A549 treated with CpdA at 1 μM for 4 hours (cell line): ENCODE measurements at places on chromosomes 12 and 14. TPM values are rescaled to one million over a fixed set of nuclear protein-coding genes. Genes with fewer than 3 reads are reported as not detected.

Gene TMCC3
- 0.99 to 1.3 TPM (median 1.1 TPM) in 5 replicates for total RNA-seq

Gene TMTC1
- 0.03 to 0.12 TPM (median 0.08 TPM) in 5 replicates for total RNA-seq

Gene SIVA1
- total RNA-seq, result 135 to 218 TPM (median 184 TPM) in 5 replicates

Gene C12orf54
- total RNA-seq, result not detected in 5 replicates

Gene WDHD1
- total RNA-seq, result 9.9 to 14.1 TPM (median 13.0 TPM) in 5 replicates

Gene NID2
- 16.2 to 25.5 TPM (median 18.1 TPM) in 5 replicates for total RNA-seq

Gene SLCO1C1
- total RNA-seq, result 0.09 to 0.10 TPM in 2 of 5 replicates, not detected in the others

Gene CPM
- 6.5 to 9.3 TPM (median 7.9 TPM) in 5 replicates for total RNA-seq

Gene PTPRO
- 0.06 to 0.14 TPM in 2 of 5 replicates, not detected in the others for total RNA-seq

Gene CCDC196
- not detected in 5 replicates for total RNA-seq

Gene POLE2
- total RNA-seq, result 11.5 to 15.9 TPM (median 13.9 TPM) in 5 replicates

Gene TAS2R43
- total RNA-seq, result not detected in 5 replicates

Gene COL2A1
- 0.02 to 0.15 TPM (median 0.08 TPM) in 3 of 5 replicates, not detected in the others for total RNA-seq

Gene PRR4
- 1.5 to 4.3 TPM (median 3.3 TPM) in 5 replicates for total RNA-seq

Gene BDKRB1
- 0.47 to 1.9 TPM (median 1.8 TPM) in 5 replicates for total RNA-seq

Gene SSTR1
- not detected in 5 replicates for total RNA-seq

Gene KRT84
- not detected in 5 replicates for total RNA-seq

Gene FOXG1
- 0.09 to 0.17 TPM (median 0.10 TPM) in 5 replicates for total RNA-seq

Gene GPR84
- total RNA-seq, result 0.03 to 0.09 TPM (median 0.09 TPM) in 3 of 5 replicates, not detected in the others

Gene RNU4-1
- total RNA-seq, result 18.3 TPM in 1 of 5 replicates, not detected in the others

Gene GRIP1
- 0.71 to 6.3 TPM (median 4.1 TPM) in 5 replicates for total RNA-seq

Gene IL23A
- total RNA-seq, result 0.29 to 1.2 TPM (median 0.56 TPM) in 5 replicates

Gene AVPR1A
- total RNA-seq, result 0.02 TPM in 1 of 5 replicates, not detected in the others

Gene SLC6A13
- 0.21 to 0.66 TPM (median 0.51 TPM) in 4 of 5 replicates, not detected in the other for total RNA-seq

Gene GPD1
- 0.10 to 0.32 TPM (median 0.20 TPM) in 4 of 5 replicates, not detected in the other for total RNA-seq

Gene AQP2
- not detected in 5 replicates for total RNA-seq

Gene FOXA1
- total RNA-seq, result 9.4 to 11.9 TPM (median 11.3 TPM) in 5 replicates

Gene NKX2-8
- 1.5 to 3.8 TPM (median 2.8 TPM) in 5 replicates for total RNA-seq

Gene ERP27
- not detected in 5 replicates for total RNA-seq

Gene KSR2
- total RNA-seq, result 0.66 to 0.83 TPM (median 0.68 TPM) in 5 replicates

Gene MYO1H
- not detected in 5 replicates for total RNA-seq

Gene TRPV4
- total RNA-seq, result 0.07 to 0.11 TPM (median 0.09 TPM) in 4 of 5 replicates, not detected in the other

Gene OR4E2
- total RNA-seq, result not detected in 5 replicates

Gene CAMKK2
- total RNA-seq, result 17.9 to 26.3 TPM (median 25.0 TPM) in 5 replicates

Gene CAPZA3
- not detected in 5 replicates for total RNA-seq

Gene TCTN2
- 11.4 to 15.1 TPM (median 12.8 TPM) in 5 replicates for total RNA-seq

Gene FGFR1OP2
- 28.0 to 35.8 TPM (median 28.8 TPM) in 5 replicates for total RNA-seq

Gene YBX3
- 248 to 289 TPM (median 263 TPM) in 5 replicates for total RNA-seq

Gene CTDSP2
- 44.5 to 56.2 TPM (median 52.3 TPM) in 5 replicates for total RNA-seq
